ENCODE measurements at places on chromosomes 7 and 10.

- no peak for DNase-seq
Observed at GRCh38 chr7:11450281-11450680, 381.7 kb downstream of the THSD7A start.

DNA sequence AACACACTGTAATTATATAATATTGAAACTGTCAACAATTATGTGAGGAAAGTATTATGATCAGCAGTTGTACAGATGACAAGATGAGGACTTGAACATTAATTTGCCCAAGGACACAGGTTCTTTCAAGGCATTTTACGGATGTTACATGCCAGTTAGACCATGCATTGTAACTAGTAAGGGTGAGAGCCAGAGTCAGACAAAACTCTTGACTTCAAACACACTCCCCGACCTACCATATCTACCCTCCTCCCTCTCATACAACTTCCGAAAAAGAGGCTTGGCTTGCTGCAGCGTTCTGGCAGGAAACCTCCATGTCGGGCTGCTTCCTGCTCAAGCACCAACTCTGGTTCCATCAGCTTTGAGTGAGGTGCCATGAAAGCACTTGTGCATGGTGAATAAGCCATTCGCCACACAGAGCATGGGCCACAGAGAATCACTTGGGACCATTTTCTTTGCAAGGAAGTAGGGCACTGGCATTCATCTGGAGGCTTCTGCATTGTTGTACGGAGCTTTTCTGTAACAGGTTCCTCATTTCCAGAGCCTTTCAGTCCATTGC is 53.2 kb downstream of the FOXI2 start:
- DNase-seq, result no peak

DNA sequence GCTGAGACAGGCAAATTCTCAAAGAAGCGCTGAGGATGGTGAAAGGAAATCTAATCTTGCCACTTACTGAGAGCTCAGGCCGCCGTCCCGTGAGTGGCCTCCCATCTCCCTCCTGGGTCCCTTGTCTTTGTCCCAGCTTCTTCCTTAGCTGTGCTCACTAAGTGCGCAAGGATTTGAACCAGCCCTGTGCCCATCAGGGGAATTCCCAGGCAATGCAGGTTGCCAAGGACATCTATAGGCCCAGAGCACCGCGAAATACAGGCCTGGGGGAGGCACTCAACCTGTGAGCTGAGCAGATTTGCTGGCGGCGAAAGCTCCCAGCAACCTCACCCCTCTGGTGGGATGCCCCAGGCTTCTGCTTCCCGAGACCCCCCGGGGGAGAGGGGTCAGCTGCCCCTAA is 64.8 kb downstream of the OAT start:
- no peak for DNase-seq

GRCh38 chr10:3391657-3392056 is 219.1 kb upstream of the PITRM1 start:
- DNase-seq, result no peak

DNA sequence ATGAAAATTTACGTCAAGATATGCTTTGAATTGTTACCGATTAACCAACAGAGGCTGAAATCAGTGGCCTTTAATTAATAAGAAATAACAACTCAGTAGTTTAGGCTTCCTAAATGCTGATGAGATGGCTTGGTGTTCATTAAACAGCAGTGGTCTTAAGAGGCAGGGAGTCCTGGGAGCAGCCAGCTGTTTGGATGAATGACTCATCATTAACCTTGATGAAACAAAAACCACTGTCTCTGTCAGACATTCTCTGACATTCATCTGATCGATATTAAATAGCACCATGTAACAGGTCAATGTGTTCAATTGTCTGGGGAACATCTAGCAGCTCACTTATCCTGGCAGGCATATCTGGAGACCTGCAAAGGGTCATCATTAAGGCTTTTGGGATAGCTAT is 234.2 kb upstream of the LRRN3 start:
- peak; percentile 15 for DNase-seq

- DNase-seq, result peak; percentile 55
Observed at GRCh38 chr10:96229568-96230030, 41.8 kb downstream of the BLNK start.

DNA sequence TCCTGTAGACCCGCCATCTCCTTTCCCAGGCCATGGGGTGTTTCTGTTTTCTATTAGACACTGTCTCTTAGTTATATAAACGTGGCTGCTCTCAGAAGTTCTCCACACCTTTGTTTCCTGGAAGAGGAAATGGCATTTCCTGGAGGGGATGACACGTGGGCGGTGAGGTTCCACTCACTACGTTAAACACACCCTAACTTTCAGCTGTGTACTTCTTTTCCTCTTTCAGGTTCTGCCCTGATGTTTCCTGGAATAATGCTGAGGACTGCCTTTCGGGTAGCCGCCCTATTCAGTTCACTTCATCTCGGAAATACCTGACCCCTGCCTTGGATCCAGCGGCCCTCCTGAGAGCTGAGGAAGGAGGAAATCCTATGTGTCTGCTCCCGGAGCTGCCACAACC is 3.4 kb upstream of the PRKCQ start:
- no peak for DNase-seq

- no peak for DNase-seq
Observed at GRCh38 chr7:43546231-43546630, 36.7 kb upstream of the STK17A start.

DNA sequence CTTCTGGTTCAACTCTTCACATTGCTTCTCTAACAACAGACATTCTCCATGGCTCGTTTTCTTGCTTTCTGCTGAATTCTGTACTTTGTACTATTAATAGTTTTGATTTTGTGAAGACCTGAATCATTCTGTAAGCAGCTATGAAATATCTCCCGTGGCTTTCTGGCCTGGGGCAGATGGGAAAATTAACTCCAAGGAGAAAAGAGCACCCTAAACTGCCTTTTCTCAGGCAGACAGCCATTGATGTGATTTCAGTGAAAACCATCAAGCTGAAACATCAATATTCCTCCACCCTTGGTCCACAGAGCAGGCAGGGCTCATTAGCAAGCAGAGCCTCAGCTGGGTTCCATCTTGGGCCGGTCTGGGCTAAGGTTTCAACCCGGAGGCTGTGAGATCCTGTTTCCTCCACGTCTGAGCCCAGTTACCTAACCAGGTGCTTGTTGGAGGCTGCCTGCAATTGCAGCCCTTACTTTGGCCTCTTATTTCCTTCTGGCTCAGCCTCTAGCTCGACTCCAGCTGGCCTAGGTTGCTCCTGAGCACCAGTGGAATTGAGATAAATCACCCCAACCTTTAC is 21.1 kb upstream of the EZH2 start:
- no peak for DNase-seq

DNA sequence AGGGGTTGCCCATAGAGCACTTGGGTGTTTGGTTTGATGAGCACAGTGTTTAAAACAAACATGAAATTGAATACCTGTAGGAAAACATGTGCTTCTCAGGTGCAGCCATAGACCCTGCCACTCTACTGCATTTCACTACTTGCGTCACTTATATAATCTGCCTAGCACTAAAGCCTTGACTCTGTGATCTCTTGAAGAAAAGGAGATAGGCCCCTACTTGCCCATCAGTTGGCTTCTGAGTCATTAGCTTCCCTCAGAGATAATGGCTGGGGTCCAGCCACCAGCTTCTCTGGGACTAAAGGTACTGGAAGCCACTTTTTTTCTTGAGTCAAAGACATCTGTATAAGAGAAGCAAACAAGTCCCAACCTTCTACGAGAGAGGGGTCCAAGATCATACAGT is 45.9 kb upstream of the BTRC start:
- DNase-seq, result no peak

DNA sequence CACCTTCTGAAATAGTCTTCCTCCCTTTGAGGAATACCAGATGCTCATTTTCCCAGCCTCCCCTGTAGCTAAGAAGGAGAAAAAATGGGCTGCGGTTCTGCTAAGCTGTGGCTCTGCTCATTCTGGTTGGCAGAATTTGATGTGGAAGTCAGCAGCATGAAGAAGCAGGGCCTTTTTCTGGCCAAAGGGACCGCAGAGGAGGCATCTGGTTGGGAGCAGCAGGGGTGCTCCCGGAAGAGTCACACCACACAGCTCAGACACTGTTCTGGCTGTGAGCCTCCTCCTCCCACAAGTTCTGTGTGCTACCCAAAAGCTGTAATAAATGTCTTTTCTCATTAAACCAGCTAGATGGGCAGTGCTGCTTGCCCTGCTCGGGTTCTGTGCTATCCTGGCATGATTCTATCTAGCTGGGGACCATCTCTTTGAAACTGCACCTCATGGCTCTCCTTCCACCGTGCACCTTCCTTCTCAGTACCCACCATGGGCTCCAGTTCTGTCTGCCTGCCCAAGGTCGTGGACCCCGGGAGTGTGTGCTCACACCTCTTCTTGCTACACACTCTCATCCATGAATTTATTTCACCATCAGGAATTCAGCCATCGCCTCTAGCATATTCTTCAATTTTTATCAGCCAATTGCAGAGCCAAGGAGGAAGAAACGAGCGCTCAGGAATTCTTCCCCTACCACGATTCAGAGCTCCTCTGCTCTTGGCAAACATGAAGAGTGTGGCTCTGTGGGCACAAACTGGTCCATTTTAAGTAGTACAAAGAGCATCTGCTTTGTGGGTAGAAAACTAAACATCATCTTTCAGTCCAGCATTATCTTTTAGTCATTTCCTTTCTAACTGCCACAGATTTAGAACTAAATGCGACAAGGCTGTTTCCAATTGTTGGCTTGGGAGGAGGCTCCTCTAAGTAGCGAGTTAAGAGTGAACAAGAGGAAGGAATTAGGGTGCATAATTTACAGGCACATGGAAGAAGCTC is 76.9 kb downstream of the FAM171A1 start:
- no peak for DNase-seq

GRCh38 chr7:17302575-17303142 is 4.2 kb downstream of the AHR start:
- no peak for DNase-seq

DNA sequence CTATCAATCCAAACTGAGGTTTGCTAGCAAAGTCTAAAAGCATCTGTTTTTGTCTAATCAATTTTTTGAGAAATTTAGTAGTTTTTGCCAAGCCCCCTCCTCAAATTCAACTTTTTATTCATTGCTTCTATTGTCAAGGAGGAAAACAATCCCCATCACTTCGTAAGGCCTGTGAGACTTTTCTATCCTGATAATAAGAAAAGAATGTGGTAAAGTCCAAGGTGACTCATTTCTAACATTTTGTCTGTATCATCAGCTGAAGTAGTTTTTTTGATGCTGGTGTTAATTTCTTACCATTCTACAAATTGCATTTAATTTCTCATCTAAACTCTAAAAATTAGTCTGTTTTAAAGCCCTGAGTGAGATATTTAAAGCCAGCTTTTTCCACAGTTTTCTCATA is 11.7 kb downstream of the ANK3 start:
- no peak for DNase-seq

DNA sequence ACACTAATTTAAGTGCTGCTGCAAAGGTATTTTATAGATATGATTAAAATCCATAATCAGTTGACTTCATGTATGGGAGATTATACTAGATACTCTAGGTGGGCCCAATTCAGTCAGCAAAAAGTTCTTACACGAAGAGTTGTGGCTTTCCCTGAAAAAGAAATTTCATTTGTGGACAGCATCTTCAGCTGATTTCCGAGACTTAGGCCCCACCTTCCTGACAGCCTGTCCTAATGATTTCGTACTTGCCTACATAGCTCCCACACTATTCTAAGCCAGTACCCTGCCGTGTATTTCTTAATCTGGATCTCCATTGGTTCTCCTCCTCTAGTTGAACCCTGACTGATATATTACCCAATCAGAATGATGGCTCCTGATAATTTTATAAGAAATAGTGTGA is 297.9 kb downstream of the EXOC4 start:
- no peak for DNase-seq

DNA sequence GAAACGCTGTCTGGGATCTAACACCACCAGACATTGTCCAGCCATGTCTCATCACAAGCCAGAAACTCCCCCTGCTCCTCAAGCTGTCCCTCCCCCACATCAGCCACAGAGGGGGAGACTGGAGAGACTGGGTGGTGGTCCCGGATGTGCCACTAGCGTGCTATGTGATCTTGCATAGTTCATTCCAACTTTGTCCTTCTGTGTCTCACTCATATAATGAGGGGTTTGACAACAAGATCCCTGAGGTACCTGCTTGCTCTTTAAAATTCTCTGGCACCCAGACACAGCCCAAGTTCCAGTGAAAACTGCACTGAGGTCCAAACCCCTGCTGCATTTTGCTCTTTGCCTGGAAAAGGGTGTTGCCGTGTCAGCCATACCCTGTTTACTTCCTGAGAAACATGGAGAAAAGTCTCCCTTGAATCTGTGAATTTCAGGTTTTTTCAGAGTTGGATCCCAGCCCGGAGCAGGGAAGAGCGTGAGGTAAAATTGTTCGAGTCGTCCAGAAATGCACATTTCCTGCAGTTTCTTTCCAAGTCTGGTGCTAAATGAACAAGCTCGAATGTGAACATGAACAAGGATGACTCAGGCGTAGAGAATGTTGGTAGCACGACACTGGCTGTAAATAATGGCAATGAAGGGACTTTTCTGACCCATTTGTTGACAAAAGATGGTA is 156.6 kb downstream of the CCDC3 start:
- DNase-seq, result peak; percentile 59

- no peak for DNase-seq
Observed at GRCh38 chr10:7544203-7544602, 122.6 kb downstream of the ITIH5 start.

DNA sequence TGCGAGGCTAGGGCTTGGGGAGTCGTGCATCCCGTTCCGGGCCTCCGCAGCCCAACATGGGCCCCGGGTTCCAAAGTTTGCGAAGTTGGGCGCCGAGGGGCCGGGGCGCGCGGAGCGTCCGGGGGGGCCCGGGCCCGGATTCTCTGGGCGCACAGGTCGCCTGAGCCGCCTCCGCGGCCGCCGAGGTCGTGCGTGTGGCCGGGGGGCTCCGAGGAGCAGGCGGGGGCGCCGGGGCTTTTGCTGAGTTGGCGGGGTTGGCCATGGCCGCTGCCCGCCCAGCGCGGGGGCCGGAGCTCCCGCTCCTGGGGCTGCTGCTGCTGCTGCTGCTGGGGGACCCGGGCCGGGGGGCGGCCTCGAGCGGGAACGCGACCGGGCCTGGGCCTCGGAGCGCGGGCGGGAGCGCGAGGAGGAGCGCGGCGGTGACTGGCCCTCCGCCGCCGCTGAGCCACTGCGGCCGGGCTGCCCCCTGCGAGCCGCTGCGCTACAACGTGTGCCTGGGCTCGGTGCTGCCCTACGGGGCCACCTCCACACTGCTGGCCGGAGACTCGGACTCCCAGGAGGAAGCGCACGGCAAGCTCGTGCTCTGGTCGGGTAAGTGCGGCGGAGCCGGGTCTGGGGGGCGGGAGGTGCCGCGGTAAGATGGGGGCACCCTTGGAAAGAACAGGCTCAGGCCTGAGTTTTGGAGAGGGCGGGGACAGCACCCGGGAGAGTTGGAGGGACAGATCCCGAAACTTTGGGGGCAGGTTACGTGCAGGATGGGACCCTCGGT is 643 bp downstream of the SMO start:
- DNase-seq, result no peak
